ENCODE measurements at places on chromosomes 4 and X. TPM values are rescaled to one million over a fixed set of nuclear protein-coding genes. Genes with fewer than 3 reads are reported as not detected.

CFAP299 gene
- 0.13 TPM for total RNA-seq

NPY1R gene
- 0.14 TPM for total RNA-seq

TEX13B gene
- total RNA-seq = not detected

SEL1L3 gene
- 217 TPM for total RNA-seq

ARHGAP36 gene
- not detected for total RNA-seq

NPY5R gene
- not detected for total RNA-seq

AFM gene
- total RNA-seq = not detected

EGFL6 gene
- total RNA-seq = not detected

PAGE5 gene
- total RNA-seq = not detected

SUPT20HL2 gene
- total RNA-seq = not detected

FGFBP2 gene
- total RNA-seq = not detected

BST1 gene
- total RNA-seq = 23.8 TPM

HELT gene
- total RNA-seq = not detected

GASK1B gene
- 84.3 TPM for total RNA-seq

Data from pulmonary artery endothelial cell (primary cell).